ENCODE measurements at places on chromosomes 11 and 22.

GRCh38 chr22:46001046-46001425, 24.1 kb upstream of the WNT7B start:
- DNase-seq = no peak

DNA sequence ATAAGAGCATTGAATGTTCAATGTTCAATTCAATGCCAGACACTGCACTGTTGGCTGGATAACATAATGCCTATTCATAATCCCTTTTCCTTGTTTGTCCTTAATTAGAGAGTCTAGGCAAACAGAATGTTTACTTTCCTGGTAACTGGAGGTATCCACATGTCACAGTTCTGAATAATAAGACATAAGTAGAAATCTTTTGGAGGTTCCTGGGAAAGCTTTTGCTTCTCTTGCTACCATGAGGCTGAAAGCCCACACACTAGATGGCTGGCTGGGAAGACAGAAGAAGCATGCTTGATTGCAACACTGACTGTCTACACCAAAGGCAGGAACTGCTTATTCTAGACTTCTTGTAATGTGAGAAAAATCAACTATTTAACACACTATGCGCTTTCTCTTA, 79.5 kb downstream of the GAB2 start:
- no peak for DNase-seq

DNA sequence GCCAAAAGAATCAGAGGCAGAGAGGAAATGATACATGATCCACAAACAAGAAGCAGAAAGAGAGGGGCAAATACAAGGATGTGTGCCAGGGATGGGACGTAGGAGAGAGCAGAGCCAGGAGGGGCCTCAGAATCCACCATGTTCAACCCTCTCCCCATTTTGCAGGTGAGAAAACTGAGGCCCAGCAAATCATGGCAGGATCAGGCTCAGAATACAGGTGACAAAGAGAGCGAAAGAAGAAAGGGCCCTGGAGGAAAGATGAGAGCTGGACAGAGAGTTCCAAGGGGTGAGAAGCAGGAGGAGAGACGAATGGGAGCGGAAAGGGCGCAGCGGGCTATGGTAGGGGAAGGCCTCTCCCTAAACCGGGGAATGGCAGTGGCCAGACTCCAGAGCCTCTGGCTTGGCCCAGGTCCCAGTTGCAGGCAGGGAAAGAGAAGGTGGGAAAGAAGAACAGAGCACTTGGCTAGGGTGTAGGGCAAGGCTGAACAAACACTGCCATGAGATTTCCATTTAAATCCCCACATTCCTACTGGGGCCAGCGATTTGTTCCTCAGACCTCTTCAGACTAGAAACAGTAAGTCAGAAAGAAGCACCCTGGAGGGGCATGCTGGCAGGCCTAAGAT, 44.4 kb upstream of the TSKU start:
- no peak for DNase-seq

DNA sequence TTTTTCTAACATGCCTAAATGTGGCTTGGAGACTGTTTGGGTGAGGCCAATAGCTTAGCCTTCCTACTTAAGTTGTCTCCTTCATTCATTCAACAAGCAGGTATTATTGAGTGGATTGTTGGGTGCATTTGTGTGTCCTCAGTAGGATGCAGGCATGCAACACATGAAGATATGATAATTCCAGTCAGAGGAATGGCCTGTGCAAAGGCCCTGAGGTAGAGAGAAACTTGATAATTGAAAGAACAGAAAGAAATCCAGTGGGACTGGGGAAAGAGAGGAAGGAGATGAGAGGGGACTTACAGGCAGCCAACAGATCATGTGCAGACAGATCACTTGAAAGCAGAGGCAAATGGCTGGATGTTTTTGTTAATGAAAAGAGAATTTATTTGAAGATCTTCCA, 15.3 kb upstream of the PRAME start:
- DNase-seq = no peak

GRCh38 chr22:49152939-49153770, 674.5 kb downstream of the BRD1 start:
- DNase-seq = no peak

DNA sequence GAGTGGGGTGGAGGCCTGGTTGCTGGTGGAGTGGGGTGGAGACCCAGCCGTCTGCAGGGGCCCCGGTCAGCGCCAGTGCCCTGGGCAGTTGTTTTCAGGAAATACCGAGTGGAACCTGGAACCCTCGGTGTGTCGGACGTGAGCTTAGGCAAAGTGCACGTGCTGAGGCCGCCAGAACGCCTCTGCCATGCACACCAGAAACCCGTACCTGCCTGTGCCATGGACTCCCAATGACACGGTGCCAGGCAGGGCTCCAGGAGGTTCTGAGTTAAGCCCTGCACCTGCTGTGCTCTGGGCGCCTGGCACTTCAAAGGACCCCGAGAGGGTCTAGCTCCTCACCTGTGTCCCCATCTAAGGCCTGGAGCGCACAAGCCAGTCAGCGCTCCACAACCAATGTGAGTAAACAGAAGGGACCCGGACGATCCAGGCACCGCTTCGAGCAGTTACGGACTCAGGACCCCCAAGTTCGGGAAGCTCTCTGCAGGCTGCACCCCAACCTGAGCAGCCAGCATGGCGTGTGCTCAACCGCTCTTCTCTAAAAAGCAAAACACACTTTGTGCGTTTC, 12.3 kb downstream of the TOLLIP start:
- no peak for DNase-seq

DNA sequence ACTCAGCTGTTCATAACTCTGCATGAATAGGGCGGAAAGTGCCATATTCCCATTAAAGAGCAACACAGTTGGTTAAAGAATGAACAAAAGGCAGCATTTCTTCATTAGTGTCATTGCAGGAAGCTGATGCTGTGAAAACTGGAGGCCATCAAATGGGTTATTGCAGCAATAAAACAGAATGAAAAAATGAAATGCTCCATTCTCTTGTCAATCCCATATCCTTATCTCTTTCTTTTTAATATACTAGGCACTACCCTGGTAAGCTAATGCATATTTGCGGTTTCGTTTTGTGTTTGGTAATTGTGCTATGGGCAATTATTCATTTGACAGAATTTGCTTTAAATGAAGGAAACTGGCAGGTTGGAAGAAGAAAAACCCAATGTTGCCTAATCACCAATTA, 25.3 kb downstream of the C11orf71 start:
- DNase-seq = no peak

- DNase-seq = no peak
These were observed 82.1 kb downstream of the KCNQ1 start for GRCh38 chr11:2526808-2527381.

- DNase-seq = no peak
These were observed 58.2 kb downstream of the RBX1 start for GRCh38 chr22:41009222-41009948.

DNA sequence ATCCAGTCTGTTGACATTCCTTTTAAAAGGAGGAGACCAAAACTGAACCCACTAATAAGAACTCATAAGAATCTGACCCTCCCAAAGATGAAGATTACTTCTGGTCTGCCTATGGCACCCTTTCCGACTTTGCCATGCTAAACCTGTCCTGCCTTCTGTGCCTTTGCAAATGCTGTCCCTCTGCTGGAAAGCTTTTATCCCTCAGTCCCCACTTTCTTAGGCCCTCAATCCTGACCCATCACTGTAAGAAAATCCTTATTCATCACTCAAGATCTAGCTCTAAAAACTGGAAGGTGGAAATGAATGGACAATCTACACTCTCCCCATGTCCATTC, 10.4 kb downstream of the MPZL3 start:
- DNase-seq = no peak

DNA sequence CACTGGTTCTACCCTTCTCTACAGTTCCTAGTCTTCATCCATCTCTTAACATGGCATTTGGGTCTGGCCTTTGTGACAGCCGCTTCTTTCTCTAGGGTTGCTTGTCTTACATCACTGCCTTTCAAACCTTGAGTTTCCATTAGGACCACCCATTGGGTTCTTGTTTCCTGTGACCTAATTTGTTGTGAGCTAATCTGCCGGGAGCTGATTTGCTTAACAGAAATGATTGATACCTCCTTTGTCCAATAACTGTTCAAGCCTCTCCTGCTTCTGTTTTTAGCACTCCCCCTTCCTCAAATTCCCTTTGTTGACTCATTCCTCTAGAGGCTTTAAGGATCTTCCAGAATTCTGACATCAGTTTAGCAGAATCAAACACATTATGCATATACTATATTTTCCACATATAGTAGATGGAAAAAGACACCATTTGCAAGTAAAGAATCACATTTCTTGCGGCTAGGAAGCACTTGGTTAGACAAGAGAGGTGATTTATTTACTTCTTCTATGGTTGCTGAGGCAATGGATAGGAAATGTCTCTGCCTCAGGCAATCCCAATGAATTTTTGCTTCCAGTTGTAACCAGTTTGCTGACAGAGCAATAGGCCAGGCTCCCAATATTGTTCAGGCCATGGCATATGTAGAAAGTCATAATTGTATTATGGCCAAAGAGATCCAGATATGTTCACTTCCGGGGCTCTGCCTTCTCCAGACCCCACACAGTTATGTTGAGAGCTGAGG, 130.7 kb downstream of the SNX19 start:
- no peak for DNase-seq

DNA sequence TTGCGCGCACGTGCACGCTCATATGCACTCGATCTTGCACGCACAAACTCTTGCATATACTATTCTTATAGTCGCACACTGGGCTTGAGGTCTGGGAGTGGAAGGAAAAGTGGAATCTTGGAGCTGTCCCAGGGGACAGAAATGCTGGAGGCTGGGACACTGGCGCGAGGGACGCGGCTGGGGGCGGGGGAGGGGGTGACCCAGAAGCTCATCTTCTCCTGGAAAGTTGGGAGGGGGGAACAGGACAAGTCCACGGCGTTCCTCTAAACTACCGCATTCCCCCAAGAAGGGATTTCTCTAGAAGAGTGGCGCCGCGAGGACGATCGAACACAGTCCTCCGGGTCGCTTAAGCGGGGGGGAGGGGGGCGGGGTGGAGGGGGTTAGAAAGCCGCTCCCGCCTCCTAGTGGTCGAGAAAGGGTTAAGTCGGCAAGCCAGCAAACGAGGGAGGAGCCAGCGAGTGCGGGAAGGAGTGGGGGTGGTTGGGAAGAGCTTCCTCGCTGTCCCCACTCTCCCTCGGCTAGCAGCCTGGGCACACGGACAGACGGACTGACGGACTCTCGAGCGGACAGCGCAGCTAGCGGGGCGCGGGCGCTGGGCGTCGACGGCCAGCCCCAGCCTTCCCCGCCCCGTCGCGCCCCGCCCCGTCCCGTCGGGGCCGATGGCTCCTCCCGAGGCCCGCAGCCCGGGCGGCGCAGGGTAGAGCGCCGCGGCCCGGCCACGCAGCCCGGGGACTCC, at the start of gene RTN4RL2:
RTN4RL2 (plus strand) TSS at position 507 of the 736 bp plus-strand sequence. CDS start 338 bp downstream, outside the sequence.
- peak; percentile 58 for DNase-seq

- peak; percentile 92 for DNase-seq
These were observed at the start of gene GPR137 for GRCh38 chr11:64284962-64285884. Gene GPR137, plus strand, starts transcription at chr11:64285848. Its CDS starts 677 bp downstream, at chr11:64286525.

GRCh38 chr11:62393061-62393611, 25.7 kb upstream of the SCGB1A1 start:
- no peak for DNase-seq

GRCh38 chr11:2580061-2580421, 119.8 kb downstream of the KCNQ1OT1 start:
- no peak for DNase-seq

- no peak for DNase-seq
These were observed 14.5 kb downstream of the ST3GAL4 start for GRCh38 chr11:126370016-126370415.

DNA sequence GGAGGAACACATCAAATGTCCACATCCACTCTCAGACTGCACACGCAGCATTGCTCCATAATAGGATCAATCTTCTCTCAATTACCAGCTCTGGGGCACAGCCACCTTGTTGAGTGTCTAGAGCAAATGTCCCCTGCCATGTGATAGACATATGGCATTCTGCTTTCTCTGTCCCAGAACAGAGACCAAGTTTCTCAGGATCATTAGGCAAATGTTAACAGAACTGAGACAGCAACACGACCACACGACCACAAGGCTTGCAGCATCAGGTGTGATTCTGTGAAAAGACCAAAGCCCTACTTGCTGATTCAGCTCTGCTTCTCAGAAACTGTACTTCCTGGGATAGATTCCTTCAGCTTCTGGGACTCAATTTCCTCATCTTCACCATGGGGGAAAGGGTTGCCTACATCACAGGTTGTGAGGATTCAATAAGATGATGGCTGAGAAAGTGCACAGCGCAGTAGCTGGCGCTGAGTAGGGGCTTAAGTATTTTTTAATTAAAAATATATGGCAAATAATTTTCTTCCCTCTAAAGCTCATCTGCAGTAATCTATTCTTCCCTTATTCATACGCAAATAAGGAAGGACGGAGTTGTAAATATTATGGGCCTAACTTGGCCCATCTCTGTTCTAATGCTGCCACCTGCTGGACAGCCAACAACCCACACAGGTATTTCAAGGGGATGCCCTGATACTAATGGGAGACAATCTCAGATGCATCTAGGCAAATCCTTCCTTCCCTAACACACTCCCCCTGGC, 54.3 kb upstream of the USP47 start:
- DNase-seq = peak; percentile 57

DNA sequence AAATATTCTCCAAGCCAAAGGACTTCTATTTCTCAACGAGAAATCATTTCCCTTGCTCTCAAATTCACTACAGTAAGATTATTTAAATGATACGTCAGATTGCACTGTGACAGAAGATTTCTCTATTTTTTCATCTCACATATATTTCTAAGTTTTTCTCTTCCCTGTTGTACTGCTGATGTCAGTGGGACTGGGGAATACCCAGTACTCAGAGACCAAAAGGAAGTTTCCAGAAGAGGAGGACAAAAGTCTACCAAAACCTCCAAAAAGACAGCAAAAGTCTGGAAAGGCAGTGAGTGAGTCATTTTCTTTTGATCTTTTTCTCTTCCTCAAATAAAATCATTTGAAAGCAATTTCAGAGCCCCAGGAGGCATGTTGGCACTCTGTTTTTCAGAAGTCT, 149.8 kb upstream of the PITPNB start:
- no peak for DNase-seq

GRCh38 chr11:129368889-129369672, 6.6 kb upstream of the BARX2 start:
- DNase-seq = no peak

DNA sequence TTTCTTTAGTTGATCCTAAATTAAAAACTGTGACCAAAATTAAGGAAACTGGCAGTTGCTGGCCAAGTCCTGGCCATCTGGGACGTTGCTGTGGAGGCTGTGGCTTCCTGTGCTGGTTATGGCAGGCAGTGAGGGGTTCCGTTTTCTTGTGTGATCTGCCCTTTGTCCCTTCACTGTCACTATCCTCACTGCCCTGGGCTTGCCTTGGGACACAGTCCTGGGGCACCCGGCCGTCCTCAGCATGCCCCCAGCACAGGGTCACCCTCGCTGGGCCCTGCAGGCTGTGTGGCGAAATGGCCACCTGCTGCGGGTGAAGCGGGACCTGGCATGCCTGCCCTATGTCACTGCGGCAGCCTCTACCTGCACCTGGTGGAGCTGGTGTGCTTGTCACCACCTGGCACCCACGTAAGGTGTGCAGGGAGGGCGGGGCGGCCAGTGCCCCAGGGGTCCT, 52.5 kb upstream of the SLC22A12 start:
- DNase-seq = no peak

GRCh38 chr11:95686265-95686664, 103.3 kb downstream of the FAM76B start:
- no peak for DNase-seq

All from CD8-positive, alpha-beta T cell (primary cell).